ENCODE measurements at places on chromosomes 3 and 15. TPM values are rescaled to one million over a fixed set of nuclear protein-coding genes. Genes with fewer than 3 reads are reported as not detected.

Gene GPR27
- total RNA-seq, result 4.3 TPM

Gene DZIP3
- total RNA-seq, result 9.2 TPM

- DNase-seq, result no peak
Measured at GRCh38 chr15:88896333-88897033, 1.1 kb upstream of the HAPLN3 start.

DNA sequence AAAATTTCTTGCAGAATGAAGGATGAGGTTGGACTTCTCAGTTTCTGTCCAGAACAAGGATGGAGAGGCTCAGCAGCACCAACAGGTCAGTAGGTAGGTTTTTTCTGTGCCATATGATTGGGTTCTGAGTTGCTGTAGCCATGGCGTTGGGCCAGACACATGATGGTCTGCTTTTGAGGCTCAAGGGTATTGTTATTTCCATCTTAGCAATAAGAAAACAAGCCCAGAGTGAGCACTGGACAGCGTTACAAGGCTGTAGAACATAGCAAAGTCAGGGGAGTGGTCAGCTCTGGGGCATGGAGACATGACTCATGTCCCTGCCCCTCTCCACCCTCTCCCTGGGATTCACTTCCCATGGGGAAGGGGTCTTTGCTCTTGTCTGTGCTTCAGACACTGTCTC lies 137.6 kb upstream of the TOPAZ1 start:
- peak; percentile 83 for DNase-seq
